DMS79 (cell line): ENCODE measurements at places on chromosomes 2 and 18.

- no peak for DNase-seq
These were observed 48.4 kb upstream of the BCL2L11 start for GRCh38 chr2:111072220-111072871.

GRCh38 chr18:3508576-3509549 lies 58.9 kb downstream of the TGIF1 start:
- peak; percentile 97 for DNase-seq

- DNase-seq: no peak
These were observed 46.6 kb downstream of the KCMF1 start for GRCh38 chr2:85017411-85018048.

- no peak for DNase-seq
These were observed 1.4 kb upstream of the EHD3 start for GRCh38 chr2:31232586-31232985.

GRCh38 chr18:47911877-47912276 lies 18.6 kb downstream of the SMAD2 start:
- DNase-seq: no peak

- no peak for DNase-seq
These were observed 84.3 kb upstream of the OSR1 start for GRCh38 chr2:19442731-19443130.

- no peak for DNase-seq
These were observed 283.5 kb downstream of the LRATD1 start for GRCh38 chr2:14915983-14916382.

GRCh38 chr2:74199275-74199701 lies 873 bp downstream of the MTHFD2 start:
- no peak for DNase-seq

GRCh38 chr2:226943862-226944620 lies 108.2 kb downstream of the RHBDD1 start:
- no peak for DNase-seq

DNA sequence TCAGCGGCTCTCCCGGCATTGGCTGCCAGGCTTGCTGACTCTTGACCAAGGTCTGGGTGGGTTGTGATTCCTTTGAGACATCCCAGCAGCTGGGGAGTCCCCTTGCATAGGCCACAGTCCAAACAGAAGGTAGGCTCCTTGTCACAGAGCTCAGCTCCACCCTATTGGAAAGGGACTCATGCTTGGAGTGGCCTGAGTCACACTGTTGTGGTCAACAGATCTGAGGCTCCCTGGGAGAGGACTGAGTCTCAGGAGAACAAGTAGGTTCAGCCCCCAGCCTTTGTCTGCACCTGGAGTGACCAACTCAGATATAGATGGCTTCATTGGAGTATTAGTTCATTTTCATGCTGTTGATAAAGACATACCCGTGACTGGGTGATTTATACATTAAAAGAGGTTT lies 32.1 kb upstream of the SH3BP4 start:
- no peak for DNase-seq

DNA sequence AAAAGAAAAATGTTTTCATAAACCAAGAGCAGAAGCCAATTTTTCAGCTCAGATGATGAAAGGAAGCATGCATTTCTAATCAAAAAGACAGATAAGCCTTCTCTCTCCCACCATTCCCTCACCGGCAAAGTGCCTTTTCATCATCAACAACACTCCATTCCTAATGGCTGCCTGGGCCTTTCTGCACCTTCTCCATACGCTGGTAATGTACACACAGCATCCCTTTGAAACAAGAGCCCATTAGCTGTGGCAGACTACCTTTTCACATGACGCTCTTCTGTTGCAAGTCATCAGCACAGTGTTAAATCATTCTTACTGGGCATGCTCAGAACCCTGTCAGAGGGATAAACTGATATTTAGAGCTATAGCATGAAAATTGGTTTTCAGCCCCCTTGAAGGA lies 408.9 kb downstream of the MEIS1 start:
- no peak for DNase-seq

- no peak for DNase-seq
These were observed 401.7 kb upstream of the CELF4 start for GRCh38 chr18:37967261-37967660.

- no peak for DNase-seq
These were observed 114.5 kb downstream of the PIEZO2 start for GRCh38 chr18:11034884-11035283.

DNA sequence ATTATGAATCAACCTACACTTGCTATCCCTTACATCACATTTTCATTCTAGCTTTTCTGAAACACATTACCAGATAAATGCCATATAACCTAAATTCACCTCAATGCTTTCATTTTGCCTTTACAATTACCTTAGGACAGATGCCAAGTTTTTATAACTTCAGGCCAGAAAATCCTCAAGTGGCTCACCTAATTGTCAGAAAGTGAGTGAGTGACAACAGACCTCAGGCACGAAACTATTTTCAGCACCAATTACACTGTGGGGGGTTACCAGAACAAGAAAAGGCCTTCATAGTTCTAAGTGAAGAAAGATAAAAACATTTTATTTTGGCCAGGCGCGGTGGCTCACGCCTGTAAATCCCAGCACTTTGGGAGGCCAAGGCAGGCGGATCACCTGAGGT lies 52.3 kb upstream of the ST8SIA5 start:
- DNase-seq: no peak

DNA sequence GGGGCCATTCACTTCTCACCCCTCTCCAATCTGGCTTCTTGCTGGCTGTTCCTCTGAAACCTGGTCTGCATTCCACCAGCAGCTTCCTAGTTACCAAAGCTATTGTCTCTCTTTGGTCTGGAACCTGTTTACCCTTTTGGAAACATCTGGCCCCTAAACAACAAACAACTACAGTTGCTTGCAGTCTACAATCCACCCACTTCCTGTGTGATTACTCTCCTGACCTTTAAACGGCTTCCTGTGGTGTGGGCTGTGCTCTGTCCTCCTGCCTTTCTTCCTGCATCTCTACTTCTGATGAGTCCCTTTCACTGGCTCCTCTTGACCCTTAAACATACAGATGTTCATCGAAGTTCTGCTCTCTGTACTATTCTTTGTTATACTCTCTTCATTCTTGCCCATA lies 303.8 kb downstream of the TDRD15 start:
- DNase-seq: no peak

GRCh38 chr2:201986463-201986735 lies 47.3 kb upstream of the FZD7 start:
- DNase-seq: no peak

DNA sequence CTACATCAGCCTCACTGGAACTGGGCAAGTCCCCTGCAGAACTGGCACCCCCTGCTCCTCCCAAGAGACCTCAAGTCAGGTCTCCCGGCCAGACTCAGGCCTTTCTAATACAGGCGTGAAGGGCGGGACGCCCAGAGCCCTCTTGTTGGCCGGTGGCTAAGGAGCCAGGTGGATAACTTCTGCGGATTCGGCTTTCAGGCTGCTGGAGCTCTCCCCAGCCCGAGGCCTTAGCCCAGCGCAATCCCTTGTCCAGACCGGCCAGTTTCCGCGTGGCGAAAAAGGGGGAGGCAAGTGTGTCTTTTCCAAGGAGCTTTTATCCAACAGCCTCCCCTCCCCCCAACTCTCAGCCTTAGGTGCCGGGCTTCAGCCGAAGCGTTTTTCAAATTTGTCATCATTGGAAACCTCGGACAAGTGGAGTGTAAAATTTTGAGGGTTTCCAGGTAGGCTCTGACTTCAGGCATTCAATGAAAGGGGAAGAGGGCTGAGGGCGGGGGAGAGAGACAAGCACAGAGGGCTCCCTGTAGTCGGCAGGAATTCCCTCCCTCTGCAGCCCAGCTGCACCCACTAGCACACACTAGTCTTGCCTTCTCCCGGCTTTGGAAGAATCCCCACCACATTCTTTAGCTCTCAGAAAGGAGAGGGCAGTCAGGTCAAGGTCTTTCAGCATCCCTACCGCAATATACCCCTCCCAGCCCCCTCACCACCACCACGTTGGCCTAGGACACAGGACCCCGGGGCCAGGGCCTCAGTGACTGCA lies 9.5 kb upstream of the SATB2 start:
- no peak for DNase-seq

- peak; percentile 25 for DNase-seq
These were observed 205.1 kb downstream of the ARL4C start for GRCh38 chr2:234291765-234292204.

DNA sequence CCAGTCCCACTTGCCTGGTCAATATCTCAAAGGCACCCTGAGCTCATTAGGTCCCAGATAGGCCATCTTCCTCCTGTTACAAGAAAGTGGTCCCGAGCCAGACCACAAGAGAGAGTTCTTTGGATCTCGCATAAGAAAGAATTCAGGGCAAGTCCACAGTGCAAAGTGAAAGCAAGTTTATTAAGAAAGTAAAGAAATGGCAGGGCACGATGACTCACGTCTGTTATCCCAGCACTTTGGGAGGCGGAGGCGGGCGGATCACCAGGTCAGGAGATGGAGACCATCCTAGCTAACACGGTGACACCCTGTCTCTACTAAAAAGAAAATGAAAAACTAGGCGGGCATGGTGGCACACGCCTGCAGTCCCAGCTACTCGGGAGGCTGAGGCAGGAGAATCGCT lies 10.8 kb upstream of the SMAD7 start:
- no peak for DNase-seq

GRCh38 chr18:10875811-10876210 lies 273.6 kb downstream of the PIEZO2 start:
- DNase-seq: no peak

DNA sequence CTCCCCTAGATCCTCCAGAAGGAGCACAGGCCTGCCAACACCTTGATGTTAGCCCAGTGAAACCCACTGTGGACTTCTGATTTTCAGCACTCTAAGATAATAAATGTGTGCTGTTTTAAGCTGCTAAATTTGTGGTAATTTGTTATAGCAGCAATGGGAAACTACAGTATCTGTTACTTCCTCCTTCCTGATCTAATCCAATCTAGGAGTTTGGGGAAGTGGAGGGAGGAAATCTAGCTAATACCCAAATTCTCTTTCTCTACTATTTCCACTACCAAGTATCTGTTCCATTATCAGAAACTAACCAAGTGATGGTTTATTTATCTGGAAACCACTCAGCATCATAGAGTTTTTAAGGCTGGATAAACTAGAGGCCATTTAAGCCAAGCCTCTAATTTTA lies 64.9 kb downstream of the AFF3 start:
- DNase-seq: no peak

- no peak for DNase-seq
These were observed 720.8 kb upstream of the REG3G start for GRCh38 chr2:78304678-78305077.

GRCh38 chr2:237026981-237027711 lies 58.5 kb upstream of the COPS8 start:
- DNase-seq: peak; percentile 59

- no peak for DNase-seq
These were observed 122.8 kb upstream of the HS6ST1 start for GRCh38 chr2:128441341-128442052.

DNA sequence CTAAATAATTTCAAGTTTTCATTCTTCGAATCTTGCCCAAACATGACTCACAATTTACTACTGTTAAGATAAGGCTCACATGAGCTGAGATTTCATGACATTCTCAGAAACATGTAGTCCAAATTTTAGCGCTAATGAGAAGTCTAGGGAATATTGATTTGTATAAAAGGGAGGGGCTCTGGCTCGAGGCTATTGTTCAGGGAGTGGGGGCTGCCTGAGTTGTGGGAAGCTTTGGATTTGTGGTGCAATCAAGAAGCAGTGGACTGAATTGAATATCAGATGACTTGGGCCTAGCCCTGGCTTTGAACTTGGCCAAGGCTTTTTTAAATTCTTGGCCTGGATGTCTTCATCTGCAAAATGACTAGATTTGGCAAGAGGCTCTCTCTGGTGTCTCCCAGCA lies 674.9 kb upstream of the FANCL start:
- DNase-seq: no peak

DNA sequence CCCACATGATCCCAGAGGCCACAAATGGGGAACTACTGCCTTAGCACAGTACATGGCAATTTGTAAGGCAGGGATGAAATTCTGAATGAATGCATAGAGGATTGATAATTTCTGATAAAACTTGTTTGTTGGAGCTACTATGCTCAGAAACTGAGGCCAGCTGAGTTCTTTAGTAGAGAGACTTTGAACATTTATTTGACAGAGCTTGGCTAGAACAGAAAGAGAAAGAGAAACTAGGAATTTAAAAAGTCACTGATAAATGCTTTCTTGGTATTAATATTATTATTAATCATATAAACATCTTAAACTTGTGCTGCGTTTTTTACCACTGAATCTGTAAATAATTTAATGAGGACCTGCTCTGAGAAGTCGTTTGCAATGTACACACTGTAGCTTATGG lies 923.7 kb upstream of the CNTNAP5 start:
- DNase-seq: no peak

DNA sequence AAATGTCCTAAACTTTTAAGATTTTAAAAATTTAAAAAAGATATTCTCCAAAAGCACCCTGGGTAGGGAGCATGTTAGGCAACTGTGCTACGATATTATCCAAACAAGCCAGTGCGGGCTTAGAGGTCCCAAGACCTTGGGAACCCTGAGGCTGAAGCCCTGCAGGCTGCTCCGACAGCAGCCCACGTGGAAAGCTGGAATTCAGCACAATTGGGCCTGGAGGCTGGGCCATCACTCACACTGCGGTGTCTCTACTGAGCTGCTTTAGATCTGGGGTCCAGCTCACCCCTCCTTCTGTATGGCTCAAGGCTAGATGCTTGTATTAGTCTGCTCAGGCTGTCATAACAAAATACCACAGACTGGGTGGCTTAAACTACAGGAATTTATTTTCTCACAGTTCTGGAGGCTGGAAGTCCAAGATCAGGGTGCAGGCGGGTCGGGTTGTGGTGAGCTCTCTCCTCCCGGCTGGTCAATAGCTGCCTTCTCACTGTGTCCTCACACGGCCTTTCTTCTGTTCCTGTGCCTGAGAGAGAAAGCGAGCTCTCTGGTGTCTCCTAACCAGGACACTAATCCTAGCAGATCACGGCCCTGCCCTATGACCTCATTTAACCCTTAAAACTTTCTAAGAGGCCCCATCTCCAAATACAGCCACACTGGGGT lies 42.5 kb downstream of the DPYSL5 start:
- no peak for DNase-seq

DNA sequence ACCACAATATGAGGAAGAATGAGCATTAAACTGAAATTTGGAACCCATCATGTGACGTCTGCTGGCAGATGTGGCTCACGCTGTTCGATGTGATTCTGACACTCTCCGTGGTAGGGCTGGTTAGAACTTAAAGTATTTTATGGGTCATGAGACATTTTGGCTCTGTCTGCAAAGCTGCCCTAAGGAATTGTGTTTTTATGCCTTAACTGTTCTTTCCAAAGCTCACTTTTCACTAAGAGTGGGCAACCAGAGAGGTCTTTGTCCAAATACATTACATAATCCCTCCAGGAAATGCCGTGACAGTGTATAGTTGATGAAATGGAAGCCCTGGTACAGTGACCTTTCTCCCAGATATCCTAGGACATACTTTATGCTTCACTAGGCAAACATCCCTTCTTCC lies 119.1 kb downstream of the AQP4 start:
- DNase-seq: no peak

DNA sequence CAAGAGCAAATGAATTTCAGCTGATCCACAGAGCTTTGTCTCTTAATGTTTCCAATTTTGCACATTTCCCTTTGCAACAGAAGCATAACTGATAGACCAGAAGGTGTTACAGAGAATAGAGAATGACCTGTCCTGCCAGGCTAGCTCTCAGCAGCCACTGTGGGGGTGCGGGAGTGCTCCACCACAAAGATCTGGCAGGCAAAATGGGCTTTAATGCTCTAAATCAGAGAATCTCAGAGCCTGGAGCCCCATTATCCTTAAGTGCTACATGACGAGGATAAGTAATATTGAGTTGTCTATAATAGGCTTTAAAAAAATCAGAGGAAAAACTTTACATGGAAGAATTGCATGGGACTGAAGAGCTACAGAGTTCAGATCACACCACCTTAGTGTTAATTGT lies 245.7 kb downstream of the PDE11A start:
- no peak for DNase-seq

- no peak for DNase-seq
These were observed 326.9 kb upstream of the HNRNPA3 start for GRCh38 chr2:176885661-176886060.
